HL-60 (cell line): ENCODE measurements at places on chromosomes 4 and X.

DNA sequence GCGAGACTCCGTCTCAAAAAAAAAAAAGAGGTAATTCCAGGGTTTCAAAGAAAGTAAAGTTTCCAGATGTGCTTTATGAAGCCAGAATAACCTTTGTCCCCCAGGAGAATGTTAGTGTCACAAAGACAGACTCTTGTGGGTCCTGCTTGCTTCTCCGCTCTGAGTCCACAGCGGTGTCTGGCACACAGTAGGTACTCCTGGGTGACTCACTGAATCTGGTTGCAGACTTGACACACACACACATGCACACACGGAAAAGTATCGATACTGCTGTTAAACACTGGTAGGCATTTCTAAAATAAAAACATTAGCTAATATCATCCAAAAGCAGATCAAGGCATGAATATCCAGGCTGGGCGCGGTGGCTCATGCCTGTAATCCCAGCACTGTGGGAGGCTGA, 22.9 kb downstream of the TMEM187 start:
- DNase-seq = no peak

DNA sequence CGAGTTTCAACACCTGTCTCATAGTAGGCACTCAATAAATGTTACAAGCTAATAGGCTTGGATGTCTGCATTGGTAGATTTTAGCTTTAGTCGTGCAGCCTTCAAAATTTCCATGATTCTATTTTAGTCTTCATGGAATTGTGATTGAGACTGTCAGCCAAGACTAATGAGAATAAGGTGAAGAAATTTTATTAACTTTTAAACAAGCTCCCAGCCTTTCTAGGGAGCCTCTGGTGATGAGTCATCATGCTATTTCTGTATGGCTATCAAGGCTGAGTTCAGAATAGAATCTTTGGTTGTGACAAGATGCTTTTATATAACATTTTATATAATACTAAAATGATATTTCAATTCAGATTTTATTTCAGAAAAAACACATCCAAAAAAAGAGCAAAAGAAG, 685.8 kb downstream of the GABRG1 start:
- DNase-seq = no peak

DNA sequence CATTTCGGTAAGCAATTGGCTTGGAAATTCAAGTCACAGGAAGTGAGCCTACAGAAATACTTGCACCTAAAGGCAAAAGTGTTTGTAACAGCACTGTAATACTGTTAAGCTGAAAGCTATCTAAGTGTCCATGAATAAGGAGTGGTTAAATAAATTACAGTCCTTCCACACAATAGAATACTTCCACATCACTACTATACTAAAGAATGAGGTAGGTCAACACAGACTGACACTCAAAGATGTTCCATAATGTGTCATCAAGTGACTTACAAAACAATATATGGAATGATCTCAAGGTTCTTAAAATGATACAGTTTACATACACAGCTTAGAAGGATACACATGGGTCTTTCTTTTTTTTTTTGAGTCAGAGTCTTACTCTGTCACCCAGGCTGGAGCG, 27.0 kb downstream of the SLC10A6 start:
- DNase-seq = no peak

GRCh38 chr4:55758066-55758465, 61.5 kb upstream of the EXOC1L start:
- DNase-seq = no peak

- DNase-seq = no peak
These were observed 47.0 kb downstream of the ANXA10 start for GRCh38 chr4:168139336-168139735.

- DNase-seq = no peak
These were observed 562 bp downstream of the AKAP17A start for GRCh38 chrX:1591863-1592469.

- no peak for DNase-seq
These were observed 202.6 kb downstream of the TMA16 start for GRCh38 chr4:163697121-163697520.

DNA sequence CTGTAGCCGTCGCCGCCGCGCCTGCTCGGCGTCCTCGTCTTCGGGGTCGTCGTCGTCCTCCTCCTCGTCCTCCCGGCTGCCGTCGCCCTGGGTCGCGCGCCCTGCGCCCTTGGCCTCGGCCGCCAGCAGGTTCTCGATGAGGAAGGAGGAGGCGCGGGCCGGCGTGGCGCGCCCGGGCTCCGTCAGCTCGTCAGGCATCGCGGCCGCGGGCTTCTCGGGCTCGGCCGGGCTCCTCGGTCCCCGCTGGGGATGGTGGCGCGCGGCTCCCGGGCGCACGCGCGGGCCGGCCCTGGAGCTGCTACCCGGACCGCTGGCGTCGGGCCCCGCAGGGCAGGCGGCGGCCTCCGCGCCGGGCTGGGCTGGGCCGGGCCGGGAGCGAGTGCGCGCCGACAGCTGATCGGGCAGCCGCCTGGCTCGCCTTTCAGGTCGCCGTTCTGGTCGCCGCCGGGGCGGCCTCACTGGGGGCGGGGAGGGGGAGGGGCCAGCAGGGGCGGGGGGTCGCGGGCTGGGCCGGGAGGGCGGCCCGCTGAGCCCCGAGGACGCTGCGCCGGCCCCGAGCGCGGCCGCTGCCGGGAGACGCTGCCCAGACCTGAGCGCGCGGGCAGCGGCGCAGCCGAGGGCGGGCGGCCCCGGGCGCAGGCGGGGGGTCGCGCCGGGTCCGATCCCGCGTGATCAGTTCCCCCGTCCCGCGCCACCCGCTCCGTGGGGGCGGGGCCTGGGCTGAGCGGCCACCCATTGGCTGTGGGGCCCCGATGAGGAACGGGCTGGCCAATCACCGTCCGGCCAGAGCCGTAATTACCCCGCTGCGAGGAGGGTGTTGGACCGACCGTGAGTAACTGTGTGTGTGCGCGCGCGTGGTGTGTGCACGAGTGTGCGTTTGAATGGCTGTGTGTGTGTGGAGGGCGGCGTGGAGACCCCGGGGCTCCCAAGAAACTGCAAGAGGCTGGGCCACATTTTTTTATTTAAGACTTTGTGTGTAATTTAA, at the start of gene HMX1:
Gene HMX1, minus strand, starts transcription at position 423 of the 985 bp plus-strand sequence. Its CDS starts 225 bp downstream, at position 198.
- DNase-seq = no peak

GRCh38 chr4:53508446-53508845, 82.8 kb downstream of the LNX1 start:
- DNase-seq = no peak

DNA sequence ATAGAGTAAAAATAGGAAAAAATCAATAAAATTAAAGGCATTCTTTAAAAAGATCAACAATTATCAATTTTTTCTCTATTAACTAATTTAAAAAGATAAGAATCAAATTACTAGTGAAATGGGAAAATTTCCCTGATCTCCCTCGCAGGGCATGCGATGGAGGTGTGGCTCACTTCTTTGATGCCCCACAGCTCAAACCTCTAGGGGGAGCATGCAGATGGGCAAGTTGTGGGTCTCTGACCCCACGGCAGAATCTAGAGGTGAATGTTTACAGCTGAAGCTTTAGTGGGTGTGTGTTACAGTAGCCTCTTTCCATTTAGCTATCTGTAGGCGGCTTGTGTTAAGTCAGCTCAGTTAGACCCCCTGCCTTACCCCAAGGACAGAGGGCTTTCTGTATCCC, 1348.8 kb downstream of the PCDH18 start:
- DNase-seq = no peak

- DNase-seq = no peak
These were observed 3.3 kb upstream of the HMGB2 start for GRCh38 chr4:173337463-173337862.

GRCh38 chr4:169263791-169264392, 6.9 kb downstream of the SH3RF1 start:
- DNase-seq = no peak

DNA sequence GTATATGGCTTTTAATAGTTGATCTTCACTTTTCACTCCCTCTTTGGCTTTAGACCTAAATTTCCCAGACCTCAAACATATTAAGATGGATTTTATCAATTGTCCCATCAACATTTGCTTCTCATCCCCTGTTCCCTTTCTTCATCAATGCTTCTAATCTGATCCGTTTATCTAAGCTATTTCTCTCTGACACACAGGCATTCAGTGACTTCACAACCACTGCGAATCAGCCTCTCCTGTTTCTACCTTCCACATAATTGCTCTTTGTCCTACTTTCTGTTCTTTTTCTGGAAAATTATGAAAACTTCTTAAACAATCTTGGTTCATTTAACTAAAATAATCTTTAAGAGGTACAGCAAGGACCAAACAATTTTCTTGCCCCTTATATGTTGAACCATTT, 115.2 kb downstream of the GLRA3 start:
- DNase-seq = no peak

DNA sequence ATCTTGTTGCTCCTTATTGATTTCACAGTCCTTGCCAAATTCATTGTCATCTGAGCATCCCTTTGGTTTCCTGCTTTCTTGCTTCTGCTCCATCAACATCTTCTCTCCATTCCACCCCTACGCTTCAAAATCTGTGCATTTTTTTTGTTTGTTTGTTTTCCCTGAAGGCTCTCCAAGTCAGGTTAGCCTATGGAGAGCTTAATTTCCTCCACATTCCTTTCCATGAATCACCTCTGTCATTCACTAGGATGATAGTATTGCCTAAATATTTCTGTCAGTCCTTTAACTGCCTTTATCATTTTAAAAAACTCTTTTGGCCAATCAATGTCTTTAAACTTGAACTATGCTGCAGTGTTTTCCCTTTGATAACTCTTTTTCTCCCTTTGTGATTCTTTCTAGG, 67.7 kb downstream of the PPARGC1A start:
- DNase-seq = no peak

DNA sequence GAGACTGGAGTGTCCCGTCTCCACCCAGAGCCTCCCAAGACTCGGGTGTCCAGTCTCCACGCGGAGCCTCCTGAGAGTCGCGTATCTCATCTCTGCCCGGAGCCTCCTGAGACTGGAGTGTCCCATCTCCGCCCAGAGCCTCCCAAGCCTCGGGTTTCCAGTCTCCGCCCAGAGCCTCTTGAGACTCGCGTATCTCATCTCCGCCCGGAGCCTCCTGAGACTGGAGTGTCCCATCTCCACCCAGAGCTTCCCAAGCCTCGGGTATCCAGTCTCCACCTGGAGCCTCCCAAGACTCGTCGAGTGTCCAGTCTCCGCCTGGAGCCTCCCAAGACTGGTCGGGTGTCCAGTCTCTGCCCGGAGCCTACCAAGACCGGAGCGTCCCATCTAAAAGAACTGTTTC, 2.3 kb downstream of the FAM47C start:
- DNase-seq = no peak

GRCh38 chrX:791479-792034, 161.0 kb downstream of the SHOX start:
- DNase-seq = no peak

DNA sequence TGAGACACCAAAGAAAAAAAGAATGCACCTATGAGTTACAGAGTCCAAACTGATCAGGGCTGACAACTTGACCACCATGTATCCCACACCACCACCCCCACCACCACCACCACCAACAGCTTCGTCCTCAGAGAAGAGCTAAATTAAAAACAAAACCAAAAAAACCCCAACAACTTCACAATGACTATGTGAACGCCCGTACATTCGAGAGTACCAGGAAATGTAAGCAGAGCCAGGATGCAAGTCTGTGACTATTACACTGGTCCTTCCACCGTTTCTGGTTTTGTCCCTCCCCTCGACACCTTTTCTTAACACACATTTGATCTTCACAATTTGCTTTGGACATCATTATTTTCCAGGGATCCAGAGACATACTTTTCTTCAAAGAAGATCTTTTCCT, 51.0 kb downstream of the WFS1 start:
- DNase-seq = no peak

DNA sequence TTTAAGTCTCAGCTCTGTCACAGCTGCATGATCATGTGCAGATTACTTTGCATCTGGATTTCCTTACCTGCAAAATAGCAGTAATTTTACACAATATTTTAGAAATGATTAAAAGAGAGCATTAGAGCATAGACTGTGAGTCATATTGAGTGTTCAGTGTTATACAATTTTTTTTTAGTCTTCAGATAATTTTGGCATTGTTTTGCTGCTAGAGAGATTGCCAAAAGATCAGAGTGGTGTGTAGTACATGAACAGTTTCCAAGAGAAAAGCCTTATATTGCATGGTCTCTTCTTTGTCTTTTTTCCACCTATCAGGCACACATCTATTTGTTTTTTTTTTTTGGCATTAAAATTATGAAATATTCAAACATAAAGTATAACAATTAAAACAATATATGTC, 209.6 kb upstream of the TLL1 start:
- DNase-seq = no peak

GRCh38 chr4:165737309-165737972, 135.6 kb upstream of the TLL1 start:
- DNase-seq = no peak

- no peak for DNase-seq
These were observed 114.8 kb upstream of the NAP1L5 start for GRCh38 chr4:88812420-88812819.

DNA sequence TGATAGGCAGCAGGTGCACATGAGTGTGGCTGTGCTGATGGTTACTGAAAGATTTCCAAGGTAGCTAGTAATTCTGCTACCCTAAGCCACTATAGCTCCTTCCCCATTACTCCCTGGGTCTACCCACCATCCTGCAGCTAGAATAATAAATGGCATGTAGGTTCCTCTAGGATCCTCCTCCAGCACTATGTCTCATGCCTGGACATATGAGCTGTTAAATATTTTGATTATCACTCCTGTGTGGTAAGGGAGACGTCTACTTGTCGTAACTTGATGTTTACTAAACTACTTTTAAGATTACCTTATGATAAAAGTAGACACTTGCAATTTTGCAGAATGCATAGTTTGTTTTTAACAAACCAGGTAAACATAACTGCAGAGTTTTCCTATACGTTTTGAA, 35.5 kb downstream of the TET2 start:
- no peak for DNase-seq

GRCh38 chr4:101037938-101038413, 309.4 kb downstream of the PPP3CA start:
- peak; percentile 74 for DNase-seq

GRCh38 chr4:176052744-176053143, 12.9 kb upstream of the WDR17 start:
- DNase-seq = no peak

DNA sequence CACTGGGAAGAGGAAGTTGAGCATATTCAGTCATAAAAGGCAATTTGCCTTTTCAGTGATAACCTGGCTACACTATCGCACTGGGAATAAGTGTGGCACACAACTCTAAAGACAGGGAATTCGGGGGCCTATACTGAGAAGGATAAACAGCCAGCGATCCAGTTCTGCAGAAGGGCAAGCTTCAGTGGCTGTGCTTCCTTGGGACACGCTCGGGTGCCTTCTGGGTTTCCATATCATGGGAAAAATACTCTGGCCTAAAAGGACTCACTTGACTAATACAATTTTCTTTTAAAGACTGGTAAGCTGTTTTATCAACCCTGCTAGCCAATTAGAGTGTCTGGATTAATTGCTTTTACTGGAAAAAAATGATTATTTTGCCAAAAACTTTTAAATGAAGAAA, 58.5 kb downstream of the TENM3 start:
- DNase-seq = no peak

- no peak for DNase-seq
These were observed 47.2 kb downstream of the FGFBP1 start for GRCh38 chr4:15891312-15891711.

DNA sequence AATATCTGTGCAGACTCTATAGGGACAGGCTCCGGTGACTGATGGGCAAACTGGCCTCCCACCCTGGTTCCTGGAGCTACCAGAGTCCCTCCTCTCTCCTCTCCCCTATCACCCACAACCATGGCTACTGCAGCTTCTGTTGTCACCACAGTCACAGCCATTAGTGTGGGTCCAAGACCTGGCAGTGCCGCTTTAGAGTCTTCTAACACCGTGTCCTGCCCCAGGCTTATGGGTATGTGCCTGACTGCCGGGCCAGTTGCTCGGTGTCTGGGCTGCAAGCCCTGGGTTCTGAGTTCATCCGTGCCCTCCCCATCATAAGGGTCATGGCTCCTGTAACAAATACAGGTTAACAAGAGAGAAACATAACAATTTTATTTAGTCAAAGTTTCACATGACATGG, 85.4 kb downstream of the FNIP2 start:
- no peak for DNase-seq
